Heart left ventricle (tissue), 16 donors: ENCODE measurements at places on chromosomes 12 and 14.

GRCh38 chr14:63890553-63890952 lies 37.7 kb downstream of the SYNE2 start:
- no peak overlapping the region for H3K4me3 ChIP-seq
- peaks cover 55% of the 10 kb centered on the region for H3K4me1 ChIP-seq
- H3K27me3 ChIP-seq = no peaks in the 10 kb centered on the region

GRCh38 chr12:119262388-119262787 lies 72.1 kb upstream of the CCDC60 start:
- no peak overlapping the region for H3K4me3 ChIP-seq
- DNase-seq = no peak
- H3K27me3 ChIP-seq = no peaks in the 10 kb centered on the region
- peaks cover 3% of the 10 kb centered on the region for H3K4me1 ChIP-seq
- H3K27ac ChIP-seq = no peak overlapping the region
- H3K36me3 ChIP-seq = no peaks in the 10 kb centered on the region

GRCh38 chr14:43132441-43132840 lies 1374.6 kb downstream of the FSCB start:
- no peaks in the 10 kb centered on the region for H3K36me3 ChIP-seq
- H3K4me1 ChIP-seq = no peaks in the 10 kb centered on the region
- H3K4me3 ChIP-seq = no peak overlapping the region
- no peaks in the 10 kb centered on the region for H3K27me3 ChIP-seq
- H3K27ac ChIP-seq = no peak overlapping the region
- no peak for DNase-seq

- H3K27ac ChIP-seq = peak overlapping the region; percentile 37
- no peak for DNase-seq
- H3K36me3 ChIP-seq = no peaks in the 10 kb centered on the region
- no peaks in the 10 kb centered on the region for H3K27me3 ChIP-seq
- no peaks in the 10 kb centered on the region for H3K4me1 ChIP-seq
- H3K4me3 ChIP-seq = no peak overlapping the region
Measured at GRCh38 chr12:75478116-75478794, 2.3 kb upstream of the GLIPR1 start.

DNA sequence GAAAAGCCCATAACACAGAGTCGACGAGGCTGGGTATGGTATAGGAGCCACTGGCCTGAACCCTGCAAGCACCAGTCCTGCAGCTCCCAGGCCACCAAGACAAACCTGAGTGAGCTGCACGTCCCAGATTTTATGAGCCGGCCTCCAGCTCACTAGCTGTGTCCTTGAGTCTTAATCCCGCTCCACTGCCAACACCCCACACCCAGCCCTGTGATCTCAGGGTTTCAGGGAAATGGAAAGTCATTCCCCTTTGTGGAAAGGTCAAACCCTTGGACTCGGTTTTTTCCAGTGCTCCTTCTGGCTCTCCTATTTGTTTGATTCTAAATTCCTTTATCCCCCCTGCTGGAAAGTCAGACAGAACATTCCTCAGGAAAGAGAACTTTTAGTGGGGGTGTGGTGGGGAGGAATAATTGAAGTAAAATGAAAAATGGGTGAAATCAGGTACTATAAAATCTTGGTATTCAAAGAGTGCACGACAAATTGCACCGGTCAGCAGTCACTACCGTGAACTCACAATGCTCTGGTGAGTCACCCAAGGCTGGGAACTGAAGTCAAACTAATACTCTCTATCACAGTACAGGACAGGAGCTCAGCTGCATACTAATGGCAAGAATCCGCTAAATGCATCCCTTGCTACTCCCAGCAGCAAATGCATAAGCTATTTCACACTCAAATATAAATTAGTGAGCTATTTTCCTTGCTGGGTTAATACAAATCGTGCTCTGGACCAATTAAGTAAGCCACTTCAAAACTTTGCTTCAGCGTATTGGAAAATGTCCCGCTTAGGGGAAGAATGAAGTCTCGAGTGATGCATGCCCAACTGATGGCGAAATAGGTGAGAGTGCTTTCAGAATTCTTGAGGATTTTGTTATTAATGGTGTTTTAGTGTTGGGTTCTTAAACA lies 9.0 kb downstream of the PITPNM2 start:
- H3K4me1 ChIP-seq = peaks cover 48% of the 10 kb centered on the region
- H3K4me3 ChIP-seq = no peak overlapping the region

- no peaks in the 10 kb centered on the region for H3K27me3 ChIP-seq
- no peak overlapping the region for H3K4me3 ChIP-seq
- no peaks in the 10 kb centered on the region for H3K4me1 ChIP-seq
- no peaks in the 10 kb centered on the region for H3K36me3 ChIP-seq
Measured at GRCh38 chr12:28247806-28248205, 57.5 kb downstream of the CCDC91 start.

GRCh38 chr12:48795550-48796455 lies 6.9 kb upstream of the ADCY6 start:
- no peaks in the 10 kb centered on the region for H3K36me3 ChIP-seq
- H3K4me1 ChIP-seq = peaks cover 2% of the 10 kb centered on the region
- peaks cover 3% of the 10 kb centered on the region for H3K27me3 ChIP-seq
- no peak overlapping the region for H3K4me3 ChIP-seq
- peak; percentile 64 for DNase-seq

DNA sequence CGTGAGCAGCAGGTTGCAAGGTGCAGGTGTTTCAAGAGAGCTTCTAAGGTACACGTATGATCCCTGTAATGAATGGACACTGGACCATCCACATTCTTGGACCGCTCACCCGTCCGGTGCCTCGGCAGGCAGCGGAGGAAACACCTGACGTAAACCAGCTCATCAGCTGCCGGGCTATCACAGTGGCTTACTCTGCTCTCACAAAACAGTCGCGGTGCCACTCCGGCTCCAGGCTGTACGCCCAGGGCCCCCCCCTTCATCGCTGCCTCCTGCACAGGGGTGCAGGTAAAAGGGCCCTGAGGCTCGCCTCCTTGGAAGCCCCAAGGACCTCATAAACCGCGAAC lies 436 bp downstream of the VPS33A start:
- DNase-seq = peak; percentile 28
- H3K4me1 ChIP-seq = no peaks in the 10 kb centered on the region
- no peaks in the 10 kb centered on the region for H3K27me3 ChIP-seq
- H3K36me3 ChIP-seq = peaks cover 4% of the 10 kb centered on the region
- H3K4me3 ChIP-seq = peak overlapping the region; percentile 83
- H3K27ac ChIP-seq = peak overlapping the region; percentile 93

GRCh38 chr12:3614806-3615466 lies 123.9 kb downstream of the PRMT8 start:
- H3K27me3 ChIP-seq = no peaks in the 10 kb centered on the region
- no peak overlapping the region for H3K27ac ChIP-seq
- no peak overlapping the region for H3K4me3 ChIP-seq
- H3K4me1 ChIP-seq = peaks cover 16% of the 10 kb centered on the region
- no peak for DNase-seq

DNA sequence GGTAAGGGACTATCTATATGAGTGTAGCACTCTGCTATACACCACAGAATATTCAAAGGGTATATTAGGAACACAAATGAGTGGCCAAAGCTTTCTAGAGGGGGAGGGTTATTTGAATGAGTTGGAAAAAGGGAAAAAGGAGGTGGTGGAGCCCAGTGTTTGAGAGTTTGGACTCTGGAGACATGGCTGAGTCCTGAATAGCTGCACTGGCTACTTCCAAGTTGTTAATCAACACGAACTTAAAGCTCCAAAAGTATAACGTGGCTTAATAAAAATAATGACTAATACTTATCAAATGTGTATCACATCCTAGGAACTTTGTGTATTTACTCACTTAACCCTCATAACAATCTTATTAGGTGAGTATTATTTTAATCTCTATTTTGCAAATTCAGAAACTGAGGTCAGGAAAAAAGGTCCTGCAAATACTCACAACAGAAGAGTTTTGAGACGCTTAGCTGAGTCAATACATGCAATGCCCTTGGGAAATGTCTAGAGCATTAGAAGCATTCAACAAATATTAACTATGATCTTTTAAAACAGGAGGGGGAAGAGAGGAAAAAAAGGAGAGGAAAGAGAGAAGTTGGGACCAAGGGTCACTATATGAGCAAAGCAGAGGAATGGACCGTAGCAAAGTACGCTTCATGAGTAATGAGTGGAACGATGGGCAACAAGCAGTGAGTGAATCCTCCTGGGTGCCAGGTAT lies 189.5 kb upstream of the HMGA2 start:
- no peak overlapping the region for H3K4me3 ChIP-seq
- no peak for DNase-seq
- H3K36me3 ChIP-seq = no peaks in the 10 kb centered on the region

GRCh38 chr12:94799136-94799535 lies 148.8 kb upstream of the TMCC3 start:
- no peak overlapping the region for H3K27ac ChIP-seq
- H3K4me3 ChIP-seq = no peak overlapping the region
- no peaks in the 10 kb centered on the region for H3K36me3 ChIP-seq
- H3K4me1 ChIP-seq = no peaks in the 10 kb centered on the region
- H3K27me3 ChIP-seq = no peaks in the 10 kb centered on the region
- DNase-seq = no peak

DNA sequence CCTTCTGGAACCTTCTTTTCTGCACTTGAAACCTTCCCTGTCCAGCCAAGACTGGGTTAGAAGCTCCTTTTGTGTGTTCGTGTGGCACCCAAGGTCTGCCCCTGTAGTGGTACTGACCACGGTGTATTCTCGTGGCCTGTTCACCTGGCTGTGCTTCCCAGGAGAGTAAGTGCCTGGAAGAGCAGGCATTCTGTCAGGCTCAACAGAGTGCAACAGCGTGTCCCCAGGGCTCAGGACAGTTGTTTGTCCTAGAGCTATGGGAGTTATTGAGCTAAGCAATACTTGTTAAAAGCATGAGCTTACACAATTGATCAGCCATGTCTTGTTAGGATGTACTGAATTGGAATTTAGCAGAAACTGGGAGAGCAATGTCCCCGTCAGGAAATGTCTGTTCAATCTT lies 12.9 kb upstream of the SLC38A2 start:
- DNase-seq = no peak
- H3K27me3 ChIP-seq = no peaks in the 10 kb centered on the region
- no peaks in the 10 kb centered on the region for H3K4me1 ChIP-seq
- no peak overlapping the region for H3K4me3 ChIP-seq
- peak overlapping the region; percentile 49 for H3K27ac ChIP-seq

DNA sequence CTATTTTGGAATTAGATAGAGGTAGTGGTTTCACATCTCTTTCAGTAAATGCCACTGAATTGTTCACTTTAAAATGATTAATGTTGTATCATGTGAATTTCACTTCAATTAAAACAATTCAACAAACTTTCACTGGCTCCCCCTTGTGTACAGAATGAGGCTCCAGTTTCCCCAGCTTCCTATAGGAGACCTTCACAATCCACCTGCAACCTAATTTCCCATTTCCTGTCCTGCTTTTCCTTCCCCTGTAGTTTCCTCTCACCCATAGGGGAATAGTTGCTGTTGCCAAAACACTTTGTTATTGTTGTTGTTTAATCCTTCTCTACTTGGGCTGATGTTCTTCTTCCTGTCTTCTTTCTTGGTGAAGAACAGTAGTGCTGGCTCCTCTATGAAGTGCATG lies 59.8 kb downstream of the NPAS3 start:
- no peaks in the 10 kb centered on the region for H3K4me1 ChIP-seq
- H3K36me3 ChIP-seq = no peaks in the 10 kb centered on the region
- H3K4me3 ChIP-seq = no peak overlapping the region
- no peak overlapping the region for H3K27ac ChIP-seq

DNA sequence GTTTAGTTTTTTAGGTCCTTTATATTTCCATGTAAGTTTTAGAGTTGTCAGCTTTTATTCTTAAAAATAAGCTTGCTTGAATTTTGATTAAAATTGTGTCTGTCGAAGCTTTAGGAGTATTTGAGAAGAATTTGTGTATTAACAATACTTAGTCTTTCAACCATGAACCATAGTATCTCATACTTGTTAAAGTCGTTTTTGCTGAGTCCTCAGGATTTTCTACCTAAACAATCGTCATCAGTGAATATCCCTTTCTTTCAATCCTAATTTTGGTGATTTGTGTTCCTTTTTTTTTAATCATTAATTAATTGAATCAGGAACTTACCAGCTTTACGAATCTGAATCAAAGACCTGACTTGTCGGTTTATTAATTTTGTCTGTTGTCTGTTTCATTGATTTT lies 18.2 kb downstream of the CAND1 start:
- H3K36me3 ChIP-seq = no peaks in the 10 kb centered on the region
- no peak for DNase-seq
- H3K27me3 ChIP-seq = no peaks in the 10 kb centered on the region

GRCh38 chr12:49783917-49784676 lies 42.7 kb downstream of the TMBIM6 start:
- peaks cover 5% of the 10 kb centered on the region for H3K4me1 ChIP-seq
- H3K4me3 ChIP-seq = no peak overlapping the region
- H3K27me3 ChIP-seq = no peaks in the 10 kb centered on the region
- no peak for DNase-seq

- no peaks in the 10 kb centered on the region for H3K27me3 ChIP-seq
- H3K36me3 ChIP-seq = no peaks in the 10 kb centered on the region
- H3K4me1 ChIP-seq = peaks cover 69% of the 10 kb centered on the region
- no peak for DNase-seq
- H3K4me3 ChIP-seq = no peak overlapping the region
- H3K27ac ChIP-seq = peak overlapping the region; percentile 23
Measured at GRCh38 chr12:2151391-2151790, 98.6 kb downstream of the CACNA1C start.

DNA sequence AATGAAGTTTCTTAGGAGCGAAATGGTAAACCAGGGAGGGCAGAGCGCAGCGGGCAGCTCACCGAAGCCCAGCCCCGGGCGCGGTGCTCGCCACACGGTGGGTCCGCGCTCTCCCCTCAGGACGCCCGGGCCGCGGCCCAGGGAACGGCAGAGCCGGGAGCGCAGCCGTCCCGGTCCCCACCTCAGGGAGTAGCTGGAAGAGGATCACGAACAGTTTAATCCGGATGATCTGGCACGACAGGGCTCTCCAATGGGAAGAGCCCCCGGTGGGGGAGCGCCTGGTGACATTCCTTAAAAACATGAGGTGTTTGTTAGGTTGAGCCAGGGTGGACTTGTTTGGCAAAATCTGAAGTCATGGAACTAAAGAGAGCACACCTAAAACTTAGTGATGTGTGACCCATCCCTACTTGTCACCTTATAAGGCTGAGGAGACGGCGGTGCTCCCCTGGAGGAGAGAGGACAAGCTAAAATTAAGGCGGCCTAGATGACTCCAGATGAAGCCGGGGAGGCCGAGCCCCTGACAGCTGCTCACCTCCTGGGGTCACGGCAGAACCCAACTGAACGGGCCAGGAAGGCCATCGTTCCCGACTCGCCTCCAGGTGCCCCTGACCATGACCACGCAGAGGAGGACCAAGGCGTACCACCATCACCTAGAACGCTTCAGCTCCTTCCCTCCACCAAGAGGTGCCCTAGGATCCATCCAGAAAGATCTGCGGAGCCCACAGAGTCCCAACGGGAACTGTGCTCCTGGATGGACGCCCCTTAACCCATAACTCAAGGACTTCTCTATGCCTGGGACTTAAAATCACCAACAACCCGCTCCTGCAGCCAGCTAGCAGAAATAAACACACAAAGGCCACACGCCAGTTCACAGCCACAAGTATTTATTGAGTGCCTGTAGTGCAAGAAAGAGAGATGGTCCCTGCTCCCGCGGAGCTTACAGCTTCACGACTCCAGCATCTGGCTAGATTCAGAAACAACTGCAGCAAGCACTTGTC lies 866 bp upstream of the PITPNM2 start:
- DNase-seq = no peak
- peaks cover 24% of the 10 kb centered on the region for H3K36me3 ChIP-seq
- H3K27ac ChIP-seq = peak overlapping the region; percentile 90
- H3K27me3 ChIP-seq = no peaks in the 10 kb centered on the region
- H3K4me3 ChIP-seq = peak overlapping the region; percentile 79
